Stimulated activated CD8-positive, alpha-beta memory T cell treated with anti-CD3 and anti-CD28 coated beads, Interleukin-2, amount 100 ng/mL, for 48 hours (primary cell): ENCODE measurements at places on chromosomes 16 and 17.

DNA sequence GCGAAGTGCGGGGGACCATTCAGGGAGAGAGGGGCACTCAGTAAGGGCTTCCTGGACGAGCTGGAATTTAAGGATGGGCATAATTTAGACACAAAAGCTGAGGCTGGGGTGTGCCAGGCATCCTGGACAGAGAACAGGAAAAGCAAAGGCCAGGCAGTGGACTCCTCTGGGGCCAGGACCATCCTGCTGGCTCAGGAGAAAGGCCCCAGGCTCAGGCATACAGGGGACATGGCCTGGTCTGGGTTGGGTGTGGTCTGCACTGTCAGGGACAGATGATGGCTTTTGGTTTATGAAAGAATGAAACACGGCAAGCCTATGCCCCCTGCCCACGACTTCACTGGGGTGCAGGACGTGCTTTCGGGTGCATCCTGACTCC is 48.9 kb upstream of the DOC2B start:
- no peak for DNase-seq

DNA sequence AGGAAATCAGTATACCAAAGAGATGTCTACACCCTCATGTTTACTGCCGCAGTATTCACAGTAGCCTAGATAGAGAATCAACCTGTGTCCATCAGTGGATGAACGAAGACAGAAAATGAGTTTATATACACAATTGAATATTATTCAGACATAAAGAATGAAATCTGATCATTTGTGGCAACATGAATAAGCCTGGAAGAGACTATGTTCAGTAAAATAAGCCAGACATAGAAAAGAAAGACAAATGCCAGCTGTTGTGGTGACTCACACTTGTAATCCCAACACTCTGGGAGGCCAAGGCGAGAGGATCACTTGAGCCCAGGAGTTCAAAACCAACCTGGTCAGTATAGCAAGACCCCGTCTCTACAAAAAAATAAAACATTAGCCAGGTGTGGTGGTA is 16.1 kb downstream of the NUDT16L1 start:
- DNase-seq, result no peak

GRCh38 chr17:45336390-45337182 is 19.8 kb upstream of the MAP3K14 start:
- no peak for DNase-seq

DNA sequence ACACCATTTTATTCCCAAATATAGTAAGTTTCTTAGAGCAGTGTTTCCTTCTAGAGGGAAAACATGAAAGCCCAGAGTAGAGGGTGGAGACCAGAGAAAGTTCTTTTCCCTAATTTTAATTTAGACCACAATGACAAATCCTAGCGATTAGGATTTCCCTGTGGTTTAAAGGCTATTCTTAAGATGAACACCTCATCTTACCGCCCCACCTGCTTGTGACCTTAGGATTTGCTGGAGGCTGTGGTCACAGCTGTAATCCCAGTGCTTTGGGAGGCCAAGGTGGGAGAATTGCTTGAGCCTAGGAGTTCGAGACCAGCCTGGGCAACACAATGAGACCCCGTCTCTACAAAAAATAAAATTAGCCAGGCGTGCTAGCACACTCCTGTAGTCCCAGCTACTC is 51.1 kb downstream of the GPRC5B start:
- DNase-seq, result no peak

DNA sequence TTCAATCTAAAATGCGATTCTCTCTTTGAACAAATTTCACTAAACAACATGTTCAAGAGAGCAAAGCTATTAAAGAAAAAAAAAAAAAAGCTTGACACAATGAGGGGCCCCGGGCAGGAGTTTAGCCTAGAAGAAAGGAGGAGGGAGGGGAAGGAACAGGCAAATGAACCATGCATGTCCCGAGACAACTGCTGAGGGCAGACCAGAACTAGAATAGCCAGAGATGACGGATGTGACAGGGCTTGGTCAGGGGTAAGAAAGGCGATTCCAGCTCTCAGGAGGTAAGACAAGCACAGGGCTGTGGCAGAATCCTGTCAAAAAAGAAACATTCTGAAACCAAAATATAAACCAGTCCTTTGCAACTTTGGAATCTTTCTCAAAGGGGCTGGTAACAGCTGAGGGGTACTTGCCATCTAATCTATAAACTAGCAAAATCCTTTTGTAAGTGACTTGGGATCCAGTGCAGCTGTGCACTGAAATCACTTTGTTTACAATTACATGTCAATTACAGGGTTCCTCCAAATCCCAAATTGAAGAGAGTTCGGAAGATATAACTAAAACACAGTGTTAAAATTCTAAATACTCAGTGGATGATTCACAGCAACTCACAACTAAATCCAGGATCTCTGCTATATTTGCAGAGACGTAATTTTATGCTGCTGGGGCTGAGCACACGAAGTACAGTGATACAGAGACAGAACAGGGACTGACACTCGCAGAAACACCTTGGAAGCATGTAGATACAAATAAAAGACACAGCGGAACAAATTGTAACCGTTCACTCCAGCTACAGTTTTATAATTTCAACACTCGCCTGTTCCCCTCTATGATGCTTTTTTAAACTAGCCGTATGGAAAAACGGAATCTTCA is 567.4 kb upstream of the ZFHX3 start:
- DNase-seq, result no peak
